Activated naive CD8-positive, alpha-beta T cell treated with anti-CD3 and anti-CD28 coated beads for 36 hours (primary cell): ENCODE measurements at places on chromosomes 5 and 9. TPM values are rescaled to one million over a fixed set of nuclear protein-coding genes. Genes with fewer than 3 reads are reported as not detected.
A peak's percentile ranks its signal among the peaks of the same experiment; 100 is the strongest.

GRCh38 chr5:122943050-122943698 lies 93.4 kb downstream of the PPIC start:
- H3K36me3 ChIP-seq = peaks cover 2% of the 10 kb centered on the region
- H3K27ac ChIP-seq = no peak overlapping the region
- H3K27me3 ChIP-seq = no peaks in the 10 kb centered on the region
- no peak for DNase-seq

Gene PCDHGC4
- not detected for total RNA-seq

Gene CARTPT
- total RNA-seq = not detected

- DNase-seq = no peak
- no peaks in the 10 kb centered on the region for H3K36me3 ChIP-seq
- no peaks in the 10 kb centered on the region for H3K27me3 ChIP-seq
- no peak overlapping the region for H3K4me3 ChIP-seq
- no peak overlapping the region for H3K27ac ChIP-seq
- H3K4me1 ChIP-seq = no peaks in the 10 kb centered on the region
Observed at GRCh38 chr9:136046554-136046920, 48.6 kb downstream of the NACC2 start.

- no peaks in the 10 kb centered on the region for H3K4me1 ChIP-seq
- H3K4me3 ChIP-seq = no peak overlapping the region
- no peaks in the 10 kb centered on the region for H3K36me3 ChIP-seq
- no peak for DNase-seq
- peaks cover 5% of the 10 kb centered on the region for H3K27me3 ChIP-seq
Observed at GRCh38 chr5:117165068-117165467, 590.4 kb upstream of the SEMA6A start.

DNA sequence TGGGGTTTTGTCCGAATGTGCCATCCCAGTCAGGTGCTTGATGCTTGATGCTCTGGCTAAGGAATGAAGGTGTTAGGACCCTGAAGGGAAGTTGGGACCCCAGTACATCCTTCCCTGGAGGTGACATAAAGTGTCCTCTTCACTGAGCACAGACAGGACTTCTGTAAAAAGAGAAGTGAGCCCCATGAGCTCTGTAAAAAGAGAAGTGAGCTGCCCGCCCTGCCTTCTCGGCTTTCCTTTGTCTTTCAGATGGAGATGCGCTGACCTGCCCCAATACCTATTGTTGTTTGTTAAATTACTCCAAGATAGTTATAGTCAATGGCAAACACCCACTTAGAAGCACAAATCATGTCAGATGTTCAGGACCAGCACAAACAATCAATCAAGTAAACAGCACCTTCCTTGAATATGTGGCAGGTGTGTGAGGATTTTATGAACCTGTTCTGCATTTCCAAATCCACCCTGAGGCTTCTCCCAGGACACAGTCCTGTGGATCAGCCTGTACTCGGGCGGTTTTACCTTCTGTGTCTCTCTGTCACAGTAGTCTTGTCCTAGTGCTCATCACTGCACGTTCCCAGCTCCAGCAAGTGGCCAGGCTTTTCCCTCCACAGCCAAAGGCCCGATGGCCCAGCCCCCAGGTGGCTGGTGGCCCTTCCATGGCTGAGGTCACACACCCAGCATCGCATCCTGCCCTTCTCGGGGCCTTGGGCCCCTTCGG lies 191.4 kb downstream of the MTRR start:
- H3K27ac ChIP-seq = no peak overlapping the region
- DNase-seq = no peak
- H3K4me1 ChIP-seq = no peaks in the 10 kb centered on the region
- H3K27me3 ChIP-seq = peaks cover 6% of the 10 kb centered on the region

DNA sequence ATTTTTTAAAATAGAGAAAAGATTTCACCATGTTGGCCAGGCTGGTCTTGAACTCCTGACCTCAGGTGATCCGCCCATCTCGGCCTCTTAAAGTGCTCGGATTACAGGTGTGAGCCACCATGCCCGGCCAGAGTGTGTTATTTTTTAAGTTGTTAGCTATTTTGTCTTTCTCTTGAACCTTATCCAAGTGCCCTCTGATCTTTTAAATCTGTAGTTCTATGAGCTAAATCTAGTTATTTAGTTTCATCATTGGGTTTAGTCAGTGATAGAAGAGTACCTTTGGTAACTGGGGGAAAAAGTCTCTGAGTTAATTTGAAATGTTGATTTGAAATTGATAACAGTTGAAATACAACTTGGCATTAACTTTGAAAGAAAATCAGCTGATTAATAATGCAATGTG lies 88.3 kb downstream of the NNT start:
- peaks cover 72% of the 10 kb centered on the region for H3K36me3 ChIP-seq
- H3K4me1 ChIP-seq = peaks cover 4% of the 10 kb centered on the region
- no peak overlapping the region for H3K27ac ChIP-seq
- no peak overlapping the region for H3K4me3 ChIP-seq
- DNase-seq = no peak

- no peaks in the 10 kb centered on the region for H3K27me3 ChIP-seq
- no peaks in the 10 kb centered on the region for H3K4me1 ChIP-seq
- H3K4me3 ChIP-seq = no peak overlapping the region
- no peak for DNase-seq
- H3K36me3 ChIP-seq = no peaks in the 10 kb centered on the region
Observed at GRCh38 chr5:27158775-27159174, 120.4 kb upstream of the CDH9 start.

DNA sequence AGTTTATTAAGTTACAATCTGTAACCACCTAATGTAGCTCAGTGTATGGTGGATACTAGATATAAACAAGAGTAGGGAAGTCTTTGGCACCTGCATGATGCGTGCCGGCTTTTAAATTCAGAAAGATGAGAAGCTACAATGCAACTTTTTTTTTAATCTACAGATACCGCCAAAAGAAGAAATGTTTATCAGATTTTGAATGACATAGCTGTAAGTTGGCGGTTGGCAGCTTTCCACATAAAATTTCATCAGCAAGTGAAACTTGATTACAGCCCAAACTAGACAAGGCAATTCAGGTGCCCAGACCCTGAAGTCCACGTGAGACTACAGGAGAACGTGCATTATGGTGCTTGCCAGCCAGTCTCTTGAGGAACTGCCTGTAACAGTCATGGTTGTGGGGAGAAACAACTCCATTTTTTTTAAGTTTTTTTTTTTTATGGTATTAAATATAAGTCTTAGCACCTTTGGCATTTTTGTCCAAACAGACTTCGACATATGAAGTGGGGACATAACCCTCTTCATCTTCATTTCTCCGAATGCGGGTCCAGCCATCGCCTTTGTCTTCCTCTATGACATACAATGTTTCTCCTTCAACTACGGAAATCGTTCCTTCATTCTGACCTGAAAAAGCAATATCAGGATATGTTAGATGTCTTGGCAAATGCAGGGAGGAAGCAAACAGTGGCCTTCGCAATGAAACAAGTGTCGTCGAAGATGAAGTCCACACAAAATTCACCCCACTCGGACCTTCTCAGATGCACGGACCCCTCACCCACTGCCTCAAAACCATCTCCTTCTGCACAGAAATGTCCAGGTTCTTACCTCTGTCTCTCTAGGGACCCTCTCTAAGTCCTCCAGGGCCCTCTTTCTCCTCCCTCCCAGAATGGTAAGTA lies 60.4 kb downstream of the USP20 start:
- H3K27ac ChIP-seq = peak overlapping the region; percentile 98
- no peaks in the 10 kb centered on the region for H3K27me3 ChIP-seq
- peaks cover 88% of the 10 kb centered on the region for H3K36me3 ChIP-seq
- DNase-seq = no peak

DNA sequence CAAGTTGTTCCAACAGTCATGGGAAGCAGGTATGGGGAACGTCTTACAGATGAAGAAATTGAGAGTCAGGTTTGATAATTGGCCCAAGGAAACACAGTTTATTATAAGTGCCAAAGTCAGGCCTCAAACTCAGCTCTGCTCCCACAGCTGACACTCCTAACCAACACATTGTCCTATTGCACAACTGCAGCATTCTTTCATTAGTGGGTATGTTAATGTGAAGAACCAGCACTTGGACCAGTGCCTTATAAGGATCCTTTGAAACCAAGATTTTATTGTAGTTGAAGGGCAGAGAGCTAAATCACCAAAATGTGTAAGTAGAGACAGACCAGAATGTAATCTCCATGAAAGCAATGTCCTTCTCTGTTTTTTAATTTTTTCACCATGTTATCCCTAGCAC lies 56.1 kb downstream of the GRIA1 start:
- no peaks in the 10 kb centered on the region for H3K27me3 ChIP-seq
- no peak overlapping the region for H3K4me3 ChIP-seq
- no peak overlapping the region for H3K27ac ChIP-seq
- no peak for DNase-seq

GRCh38 chr9:120926397-120926928 lies at the start of gene TRAF1:
Gene TRAF1 (minus strand): TSS chr9:120926796. CDS start chr9:120926075, 721 bp downstream.
- H3K27ac ChIP-seq = peak within 1 kb of the TSS; percentile 93
- H3K4me3 ChIP-seq = peak within 1 kb of the TSS; percentile 93
- DNase-seq = no peak
- H3K27me3 ChIP-seq = no peaks in the 10 kb centered on the region
- H3K36me3 ChIP-seq = peaks cover 71% of the 10 kb centered on the region

GRCh38 chr5:178247481-178248456 lies 15.2 kb upstream of the PHYKPL start:
- DNase-seq = no peak
- no peaks in the 10 kb centered on the region for H3K27me3 ChIP-seq
- no peak overlapping the region for H3K4me3 ChIP-seq
- H3K4me1 ChIP-seq = peaks cover 12% of the 10 kb centered on the region
- H3K36me3 ChIP-seq = no peaks in the 10 kb centered on the region
- H3K27ac ChIP-seq = no peak overlapping the region

DNA sequence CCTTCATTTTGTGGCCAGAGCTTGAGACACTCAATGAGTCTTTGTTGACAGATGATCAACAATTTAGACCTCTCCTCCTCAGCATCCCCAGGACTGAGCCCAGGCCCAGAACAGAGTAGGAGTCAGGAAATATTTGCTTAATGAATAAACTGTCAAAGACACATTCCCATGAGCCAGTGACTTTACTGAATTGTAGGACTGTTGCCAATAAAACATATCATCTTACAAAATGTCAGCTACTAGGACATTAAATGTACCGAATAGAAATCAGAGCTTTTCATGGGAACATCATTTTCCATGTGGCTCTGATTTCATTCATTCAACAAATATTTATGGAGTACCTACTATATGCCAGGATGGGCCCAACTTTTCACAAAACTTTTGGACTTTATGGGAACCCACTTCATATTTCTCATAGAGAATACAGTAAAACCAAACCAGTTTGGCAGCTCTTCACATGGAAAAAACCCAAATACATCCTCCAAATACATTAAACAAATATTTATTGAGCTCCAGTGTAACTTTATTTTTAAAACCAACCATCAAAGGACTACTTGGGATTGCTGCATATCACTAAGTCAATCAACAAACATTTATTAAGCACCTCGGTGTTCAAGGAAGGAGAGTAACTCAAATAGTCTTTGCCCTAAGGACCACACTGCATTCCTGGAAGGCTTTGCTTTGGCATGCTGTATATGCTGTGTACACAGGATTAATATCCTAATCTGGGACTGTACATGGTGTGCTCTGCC lies 11.4 kb downstream of the VDAC1 start:
- peak overlapping the region; percentile 48 for H3K27ac ChIP-seq
- no peak overlapping the region for H3K4me3 ChIP-seq
- peaks cover 24% of the 10 kb centered on the region for H3K36me3 ChIP-seq

DNA sequence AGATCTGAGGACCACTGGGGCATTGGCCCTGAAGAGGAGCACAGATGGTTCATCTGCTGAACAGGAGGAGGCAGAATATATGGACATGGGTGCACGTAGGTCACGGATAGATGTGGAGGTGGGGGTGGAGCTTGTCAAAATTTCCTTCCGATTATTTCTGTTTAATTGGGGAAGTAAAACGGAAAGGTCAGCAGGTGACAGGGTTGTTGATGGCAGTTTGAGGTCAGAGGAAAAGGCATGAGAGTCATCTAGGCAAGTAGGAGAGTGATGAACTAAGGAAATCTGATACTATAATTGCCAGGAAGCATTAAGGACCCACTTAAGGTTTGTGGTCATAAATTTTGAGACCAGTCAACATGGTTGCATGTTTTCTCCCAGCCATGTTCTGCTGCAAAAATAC lies 8.4 kb upstream of the FAM81B start:
- H3K36me3 ChIP-seq = peaks cover 3% of the 10 kb centered on the region
- H3K27me3 ChIP-seq = no peaks in the 10 kb centered on the region
- no peak overlapping the region for H3K27ac ChIP-seq
- no peak for DNase-seq
- H3K4me1 ChIP-seq = peaks cover 11% of the 10 kb centered on the region
